Activated CD8-positive, alpha-beta memory T cell treated with anti-CD3 and anti-CD28 coated beads for 1 hour (primary cell): ENCODE measurements at places on chromosomes 12 and 14.

GRCh38 chr12:68469113-68469512, 137.0 kb upstream of the MDM1 start:
- DNase-seq: no peak

DNA sequence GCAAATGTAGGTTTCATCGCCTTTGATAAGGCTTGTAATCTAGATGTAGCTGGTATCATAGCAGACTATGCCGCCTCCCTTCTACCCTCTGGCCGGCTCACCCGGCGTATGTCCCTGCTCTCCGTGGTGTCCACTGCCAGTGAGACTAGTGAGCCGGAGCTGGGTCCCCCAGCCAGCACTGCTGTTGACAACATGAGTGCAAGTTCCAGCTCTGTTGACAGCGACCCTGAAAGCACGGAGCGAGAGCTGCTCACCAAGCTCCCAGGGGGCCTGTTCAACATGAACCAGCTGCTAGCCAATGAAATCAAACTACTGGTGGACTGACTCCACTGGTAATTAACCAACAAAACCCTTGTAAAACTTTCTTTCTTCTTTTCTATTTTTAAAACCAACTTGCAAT, 49.0 kb upstream of the A2ML1 start:
- no peak for DNase-seq

DNA sequence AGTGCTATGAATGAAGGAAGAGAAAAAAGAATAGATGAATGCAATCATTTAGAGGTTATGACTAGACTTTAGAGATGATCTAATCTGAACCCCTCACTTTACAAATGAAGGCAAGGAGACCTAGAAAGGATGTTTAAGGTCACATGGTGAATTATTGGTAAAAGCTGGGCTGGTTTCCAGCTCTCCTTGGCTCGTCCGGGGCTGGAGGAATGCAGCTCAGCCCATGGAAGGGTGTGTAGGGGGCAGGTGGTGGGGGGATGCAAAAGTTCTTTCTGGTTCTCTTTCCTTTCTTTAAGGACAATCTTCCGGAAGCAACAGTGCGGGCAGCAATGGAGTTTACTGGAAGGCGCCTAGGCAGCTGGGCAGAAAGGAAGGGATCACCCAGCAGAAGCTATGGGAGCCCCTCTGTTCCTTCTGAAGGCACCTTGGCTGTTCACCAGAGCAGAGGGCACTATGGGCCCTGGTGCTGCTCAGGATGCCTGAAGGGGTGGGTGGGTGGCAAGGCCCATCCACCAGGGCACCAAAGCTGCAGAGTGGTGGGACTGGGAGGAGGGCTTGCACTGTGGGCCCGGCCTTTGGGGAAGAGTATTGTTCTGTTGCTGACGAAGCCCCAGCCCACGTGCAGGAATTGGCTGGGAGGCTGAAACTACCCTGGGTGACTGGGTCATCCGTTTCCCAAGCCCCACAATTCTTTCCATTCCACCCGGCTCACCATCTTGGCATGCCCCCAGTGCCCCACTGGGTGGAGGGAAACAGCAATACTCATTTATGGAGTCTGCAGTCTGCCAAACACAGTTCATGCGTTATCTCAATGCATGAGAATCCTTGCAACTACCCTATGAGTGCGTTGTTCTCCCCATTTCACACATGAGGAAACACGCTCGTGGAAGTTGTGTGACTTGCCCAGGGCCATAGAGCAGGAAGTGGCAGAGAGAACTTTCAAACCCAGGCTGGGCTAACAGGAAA, 78.2 kb downstream of the IRF2BPL start:
- no peak for DNase-seq

- no peak for DNase-seq
These were observed 6.5 kb upstream of the PRPH start for GRCh38 chr12:49288412-49288853.

DNA sequence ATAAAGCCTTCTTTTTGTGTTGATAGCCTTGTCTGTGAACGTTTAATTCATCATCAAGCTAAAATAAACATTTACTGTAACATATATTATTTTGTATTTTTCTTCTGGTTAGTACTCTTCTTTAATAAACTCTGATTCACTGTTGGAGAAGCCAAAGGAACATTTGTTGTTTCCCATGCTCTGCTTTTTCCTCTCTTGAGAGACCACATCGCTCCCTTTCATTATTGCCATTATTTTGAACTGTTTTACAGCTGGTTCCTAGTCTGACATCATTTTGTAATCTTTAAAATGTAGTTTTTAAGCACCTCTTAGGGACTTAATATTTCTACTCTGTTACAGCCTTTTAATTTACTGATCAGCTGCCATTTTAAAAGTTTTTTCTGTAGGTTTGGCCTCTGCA, 301.8 kb downstream of the NPAS3 start:
- no peak for DNase-seq

DNA sequence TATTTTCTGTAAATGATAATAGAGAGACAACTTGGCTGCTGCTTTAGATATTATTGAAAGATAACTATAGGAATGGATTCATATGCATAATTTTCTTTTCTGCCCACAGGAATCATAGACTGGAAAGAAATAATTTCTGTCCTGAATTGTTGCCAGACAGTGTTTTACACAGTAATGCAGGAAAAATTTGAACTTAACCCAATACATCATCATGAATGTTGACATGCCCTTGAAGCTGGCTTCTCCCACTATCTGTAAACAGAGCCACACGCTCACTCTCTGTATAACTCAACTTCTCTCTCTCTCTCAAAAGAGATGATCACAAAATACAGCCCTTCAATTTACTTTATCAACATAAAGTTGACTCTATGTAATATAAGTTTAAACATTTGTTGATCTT, 56.6 kb downstream of the PAX9 start:
- no peak for DNase-seq

- no peak for DNase-seq
These were observed 310.3 kb downstream of the TMEM121 start for GRCh38 chr14:105836730-105837129.

GRCh38 chr12:14563046-14563445, 4.6 kb downstream of the PLBD1 start:
- no peak for DNase-seq

DNA sequence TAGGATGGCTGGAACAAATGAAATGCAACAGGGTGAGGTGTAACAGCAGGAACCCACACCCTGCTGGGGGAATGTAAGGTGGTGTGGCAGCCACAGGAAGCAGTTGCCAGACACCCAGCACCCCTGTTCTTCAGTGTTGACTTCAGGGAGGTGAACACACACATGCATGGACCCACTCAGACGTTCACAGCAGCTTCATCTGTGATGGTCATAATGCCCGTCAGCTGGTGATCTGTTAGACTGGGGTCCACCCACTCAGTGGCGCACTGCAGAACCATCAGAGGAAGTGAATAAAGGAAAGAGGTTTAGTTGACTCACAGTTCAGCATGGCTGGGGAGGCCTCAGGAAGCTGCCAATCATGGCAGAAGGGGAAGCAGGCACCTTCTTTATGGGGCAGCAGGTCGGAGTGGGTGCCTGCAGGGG, 22.7 kb upstream of the TEX22 start:
- DNase-seq: no peak

GRCh38 chr12:95185854-95186253, 31.4 kb downstream of the FGD6 start:
- no peak for DNase-seq
